ENCODE measurements at places on chromosomes 4 and X.

GRCh38 chr4:69214716-69215115 lies at the start of gene UGT2B11:
Gene UGT2B11 (minus strand): TSS chr4:69214748. CDS start chr4:69214722, 26 bp downstream.
- no peak for DNase-seq

DNA sequence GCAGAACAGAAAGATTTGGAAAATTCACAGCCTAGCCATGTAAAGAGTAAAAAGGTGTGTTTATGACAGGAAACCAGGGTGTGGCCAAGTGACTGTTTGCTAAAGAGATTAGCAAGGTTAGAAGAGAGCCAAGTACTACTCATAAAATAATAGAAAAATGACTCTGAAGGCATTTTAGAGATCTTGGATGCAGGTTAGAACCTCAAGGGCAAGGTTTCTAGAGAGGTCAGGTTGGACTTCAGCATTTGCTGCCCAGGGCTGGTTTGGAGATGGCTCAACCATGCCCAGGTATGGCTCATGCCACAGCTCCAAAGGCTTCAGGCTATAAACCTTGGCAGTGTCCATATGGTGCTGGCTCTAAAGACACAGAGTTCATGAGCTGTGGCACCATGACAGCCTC lies 40.6 kb upstream of the ADGRA3 start:
- no peak for DNase-seq

DNA sequence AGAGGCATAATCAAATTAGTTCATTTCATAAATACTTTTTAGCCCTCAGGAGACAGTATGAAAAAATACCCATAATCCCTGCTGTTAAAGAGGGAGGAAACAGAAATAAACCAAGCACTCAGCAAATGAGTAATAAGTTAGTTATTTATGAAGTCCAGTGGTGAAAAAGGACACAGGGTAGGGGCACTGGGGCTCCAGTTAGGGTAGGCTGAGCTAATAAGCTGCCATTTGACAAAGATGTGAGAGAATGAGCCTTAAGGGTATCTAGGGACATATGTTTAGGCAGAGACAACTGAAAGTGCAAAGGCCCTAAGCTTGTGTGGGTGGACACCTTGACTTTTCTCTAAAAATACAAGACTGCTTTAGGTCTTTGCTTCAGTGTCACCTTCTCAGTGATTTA lies 94.4 kb downstream of the IL15 start:
- no peak for DNase-seq

DNA sequence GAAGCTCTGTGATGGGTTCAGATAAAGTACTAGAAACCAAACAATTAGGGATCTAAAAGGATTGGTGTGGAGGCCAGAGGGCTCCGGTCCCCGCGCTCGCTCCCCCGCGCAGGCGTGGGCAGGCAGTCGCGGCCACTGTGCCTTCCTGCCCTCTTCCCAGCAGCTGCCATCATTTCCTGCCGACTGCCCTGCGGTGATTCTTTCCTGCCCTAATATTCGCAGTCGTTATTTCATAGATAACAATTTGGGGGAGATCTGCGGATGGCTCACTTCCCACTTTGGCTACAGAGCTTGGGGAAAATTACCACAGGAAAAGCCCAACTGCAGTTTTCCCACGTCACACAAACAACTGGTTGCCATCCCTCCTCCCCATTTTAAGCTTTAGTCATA lies 2.2 kb downstream of the GRIA2 start:
- DNase-seq: no peak

GRCh38 chr4:27702730-27703431 lies 842.2 kb downstream of the STIM2 start:
- DNase-seq: no peak

DNA sequence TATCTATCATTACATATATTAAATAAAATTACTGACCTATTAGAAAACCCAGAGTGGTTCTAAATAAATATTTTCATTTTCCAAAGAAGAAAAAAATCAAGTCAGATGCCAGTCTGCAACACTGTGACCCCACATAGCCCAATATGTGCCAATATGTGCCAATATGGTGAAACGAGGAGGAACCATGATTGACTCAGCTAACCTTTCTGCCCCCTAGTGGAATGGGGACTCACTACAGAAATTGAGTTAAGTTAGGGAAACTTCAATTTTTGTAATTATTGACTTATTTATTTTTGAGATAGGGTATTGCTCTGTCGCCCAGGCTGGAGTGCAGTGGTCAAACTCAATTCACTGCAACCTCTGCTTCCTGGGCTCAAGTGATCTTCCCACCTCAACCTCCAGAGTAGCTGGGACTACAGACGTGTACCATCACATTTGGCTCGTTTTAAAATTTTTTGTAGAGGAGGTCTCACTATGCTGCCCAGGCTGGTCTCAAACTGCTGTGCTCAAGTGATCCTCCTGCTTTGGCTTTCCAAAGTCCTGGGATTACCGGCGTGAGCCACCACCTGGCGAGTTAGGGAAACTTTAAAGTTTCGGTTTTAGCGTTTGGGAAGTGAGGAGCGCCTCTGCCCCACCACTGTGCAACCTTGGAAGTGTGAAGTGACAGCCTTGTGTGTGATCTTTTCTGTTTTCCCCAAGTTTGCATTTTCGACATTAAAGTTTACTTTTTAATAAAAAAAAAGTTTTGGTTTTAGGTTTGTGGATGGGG lies 116.8 kb upstream of the SHISA3 start:
- DNase-seq: peak; percentile 6

- DNase-seq: no peak
These were observed 72.0 kb downstream of the LDB2 start for GRCh38 chr4:16826406-16826910.

Data from NCI-H1092 treated with DMSO at 0.1 percent for 48 hours (cell line).